ENCODE measurements at places on chromosomes 5 and 9.
A peak's percentile ranks its signal among the peaks of the same experiment; 100 is the strongest.

DNA sequence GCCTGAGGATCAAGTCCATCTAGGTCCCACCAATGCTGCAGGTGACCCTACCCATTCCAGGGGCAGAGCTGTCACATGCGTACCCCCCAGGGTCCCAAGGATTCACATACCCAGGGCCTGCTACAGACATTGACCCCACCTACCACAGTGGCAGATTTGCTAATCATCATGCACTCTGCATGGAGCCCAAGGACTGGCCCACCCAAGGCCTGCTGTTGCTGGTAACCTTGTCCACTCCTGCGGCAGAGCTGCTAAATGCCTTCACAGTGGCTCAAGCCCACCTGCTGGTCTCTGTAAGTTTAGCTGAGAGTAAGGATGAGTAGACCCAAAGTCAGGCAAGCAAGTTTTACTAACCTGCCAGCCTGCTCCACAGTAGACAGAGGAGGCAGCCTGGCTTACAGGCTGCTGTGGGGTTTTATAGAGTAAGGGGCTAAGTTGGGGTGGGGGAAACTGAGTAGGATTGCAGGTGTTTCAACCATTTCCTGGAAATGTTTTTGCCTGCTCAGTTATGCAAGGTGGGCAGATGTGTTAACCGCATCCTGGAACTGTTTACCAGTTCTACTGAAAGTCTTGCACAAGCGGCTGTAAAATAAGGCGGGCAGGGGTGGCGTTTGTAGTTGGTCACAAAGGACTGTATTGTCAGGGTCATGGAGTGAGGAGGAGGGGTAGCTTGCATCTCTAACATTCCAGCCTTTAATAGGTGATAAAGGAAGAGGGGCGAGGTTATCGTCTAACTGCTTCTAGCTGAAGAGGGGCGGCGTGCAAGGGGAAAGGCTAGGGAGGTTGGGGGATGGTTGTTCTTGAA, 2163.5 kb upstream of the WWC1 start:
- no peak for DNase-seq

- DNase-seq: peak; percentile 56
These were observed 727 bp downstream of the SMAD5 start for GRCh38 chr5:136133222-136133921.

DNA sequence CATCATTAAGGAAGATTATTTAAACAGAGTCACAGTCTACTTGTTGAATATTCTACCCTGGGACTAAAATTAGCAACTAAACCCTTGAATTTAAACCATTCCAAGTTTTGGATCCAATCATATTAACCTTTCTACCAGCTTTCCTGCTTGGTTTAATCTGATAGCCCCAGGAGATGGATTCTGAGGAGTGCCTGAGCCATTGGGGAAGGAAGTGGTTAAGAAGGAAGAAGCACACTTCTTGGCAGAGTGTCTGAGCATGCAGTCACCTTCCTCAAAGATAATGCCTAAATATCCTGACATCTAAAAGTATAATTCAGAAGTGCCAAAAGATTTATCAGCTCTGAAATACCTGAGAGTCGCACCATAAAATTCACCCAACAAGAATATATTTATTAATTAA, 74.1 kb upstream of the SNCAIP start:
- DNase-seq: no peak

GRCh38 chr5:158648631-158649030, 451.1 kb downstream of the EBF1 start:
- DNase-seq: no peak

DNA sequence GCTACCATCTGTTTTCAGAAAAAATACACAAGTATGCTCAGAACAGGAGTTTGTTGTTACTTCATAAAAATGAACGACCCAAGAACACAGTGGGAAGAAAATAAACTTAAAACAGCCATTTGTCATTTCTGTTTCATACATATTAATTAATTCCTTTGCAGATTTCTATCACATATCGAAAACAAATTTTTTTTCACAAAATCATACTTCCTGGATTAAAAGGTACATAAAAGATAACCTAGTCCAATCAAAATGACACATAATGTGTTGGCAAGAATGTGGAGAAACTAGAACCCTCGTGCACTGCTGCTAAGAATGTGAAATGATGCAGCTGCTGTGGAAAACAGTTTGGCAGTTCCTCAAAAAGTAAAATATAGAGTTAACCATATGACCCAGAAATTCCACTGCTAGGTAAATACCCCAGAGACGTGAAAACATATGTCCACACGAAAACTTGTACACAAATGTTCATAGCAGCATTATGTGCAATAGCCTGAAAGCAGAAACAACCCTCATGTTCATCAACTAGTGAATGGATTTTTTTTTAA, 46.0 kb downstream of the MYO10 start:
- DNase-seq: no peak

GRCh38 chr5:100904259-100904861, 1.3 kb upstream of the ST8SIA4 start:
- no peak for DNase-seq

- no peak for DNase-seq
These were observed 149.0 kb downstream of the SSBP2 start for GRCh38 chr5:81601919-81602318.

Measured in mesothelial cell of epicardium (in vitro differentiated cells).